Cortex of kidney (tissue), 1 donor: ENCODE measurements at places on chromosomes 6 and 20.

DNA sequence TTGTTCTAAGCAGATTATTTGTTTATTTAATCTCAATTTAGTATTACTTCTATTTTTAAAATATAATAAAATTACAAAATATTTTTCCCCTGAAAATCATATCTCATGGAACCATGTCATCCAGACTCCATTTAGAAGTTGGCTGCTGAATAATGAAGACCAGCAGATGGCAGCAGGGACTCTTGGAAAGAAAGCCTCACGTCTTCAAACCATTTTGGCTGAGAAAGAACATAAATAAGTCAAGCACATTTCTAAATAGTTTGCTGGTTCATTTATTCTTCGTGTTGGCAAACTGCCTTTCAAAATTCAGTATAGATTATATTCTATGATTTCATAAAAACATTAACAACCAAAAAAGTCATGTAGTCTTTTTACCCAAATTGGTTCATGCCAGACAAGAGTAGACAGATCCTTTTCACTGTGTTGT, 71.7 kb downstream of the RCAN2 start:
- no peak for DNase-seq

DNA sequence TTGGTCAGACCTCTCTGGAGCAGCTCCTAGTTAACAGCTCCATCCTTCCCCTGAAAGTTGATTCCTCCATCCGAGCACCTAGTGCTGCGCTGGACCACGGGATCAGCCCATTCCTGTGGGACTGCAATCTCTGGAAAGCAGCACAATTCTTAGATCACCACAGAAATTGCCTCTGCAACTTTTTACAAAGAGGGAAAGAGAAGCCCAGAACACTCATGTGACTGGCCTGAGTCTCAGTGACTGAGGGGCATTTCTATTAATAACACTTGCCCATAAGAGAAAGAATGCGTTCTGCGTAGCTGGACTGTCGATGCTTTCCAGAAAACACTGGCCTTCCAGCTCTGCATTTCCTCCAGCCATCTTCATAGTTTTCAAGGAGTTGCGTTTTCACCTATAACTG, 18.3 kb downstream of the MPC1 start:
- DNase-seq, result no peak

- no peak for DNase-seq
These were observed 35.9 kb downstream of the ANKRD60 start for GRCh38 chr20:58192567-58192966.

DNA sequence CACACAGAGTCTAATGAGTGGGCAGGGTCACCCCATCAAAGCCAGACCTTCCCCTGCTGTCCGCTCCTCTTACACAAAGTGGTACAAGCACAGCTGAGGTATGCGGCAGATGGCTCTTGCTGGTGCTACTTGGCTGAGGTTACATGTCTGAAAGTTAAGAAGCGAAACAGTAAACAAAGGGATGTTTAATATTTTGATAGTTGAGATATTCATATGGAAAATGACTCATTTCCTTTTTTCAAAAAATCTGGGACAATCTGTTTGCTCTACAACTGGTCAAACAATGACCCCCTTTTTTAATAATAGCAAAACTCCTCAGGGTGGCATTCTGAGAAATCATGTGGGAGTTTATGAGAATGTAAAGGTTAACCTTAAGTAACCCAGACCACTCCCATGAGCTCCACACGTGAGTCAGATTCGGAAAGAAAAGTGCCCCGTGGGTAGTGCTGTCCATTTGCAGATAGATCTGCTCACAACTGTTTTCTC, 245.3 kb downstream of the TBXT start:
- DNase-seq, result no peak

- no peak for DNase-seq
These were observed 10.0 kb downstream of the CEBPB start for GRCh38 chr20:50200482-50201104.

- no peak for DNase-seq
These were observed 57.2 kb downstream of the TMEM200A start for GRCh38 chr6:130423044-130423443.

DNA sequence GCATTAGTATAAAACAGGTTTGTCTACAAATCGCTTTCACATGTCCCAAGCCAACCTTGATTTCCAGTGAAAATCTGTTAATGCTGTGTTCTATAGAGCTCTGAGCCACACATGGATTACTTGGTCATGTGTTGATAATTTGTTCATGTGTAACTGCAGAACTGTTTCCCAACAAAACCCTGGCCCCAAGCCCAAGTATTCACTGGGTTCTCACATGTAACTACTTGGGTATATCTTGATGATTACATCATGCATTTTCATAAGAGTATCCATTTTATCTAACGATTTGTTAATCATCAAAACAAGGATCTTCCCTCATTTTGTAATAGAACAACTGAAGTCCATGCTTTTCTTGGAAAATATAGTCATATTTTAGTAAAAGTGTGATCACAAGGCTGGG, 657.6 kb downstream of the PRKN start:
- DNase-seq, result no peak

GRCh38 chr6:125793280-125793679, 2.5 kb downstream of the NCOA7 start:
- DNase-seq, result no peak
